Ascending aorta (tissue), 2 donors: ENCODE measurements at places on chromosomes 1 and 21. TPM values are rescaled to one million over a fixed set of nuclear protein-coding genes. Genes with fewer than 3 reads are reported as not detected.
A peak's percentile ranks its signal among the peaks of the same experiment; 100 is the strongest.

GRCh38 chr1:207309745-207310273, 11.7 kb upstream of the CD55 start:
- no peak overlapping the region for H3K27ac ChIP-seq
- H3K4me3 ChIP-seq, result peak overlapping the region; percentile 18

- no peaks in the 10 kb centered on the region for H3K36me3 ChIP-seq
- H3K27me3 ChIP-seq, result no peaks in the 10 kb centered on the region
- no peak overlapping the region for H3K4me3 ChIP-seq
- H3K27ac ChIP-seq, result no peak overlapping the region
- H3K4me1 ChIP-seq, result no peaks in the 10 kb centered on the region
Observed at GRCh38 chr1:56304975-56305374, 274.4 kb downstream of the PLPP3 start.

- peaks cover 2% of the 10 kb centered on the region for H3K4me1 ChIP-seq
- no peaks in the 10 kb centered on the region for H3K27me3 ChIP-seq
- peak overlapping the region; percentile 94 for H3K27ac ChIP-seq
- no peak overlapping the region for H3K4me3 ChIP-seq
- H3K36me3 ChIP-seq, result peaks cover 42% of the 10 kb centered on the region
Observed at GRCh38 chr1:6635910-6636760, 11.5 kb downstream of the THAP3 start.

- H3K4me3 ChIP-seq, result no peak overlapping the region
- DNase-seq, result no peak
- H3K27ac ChIP-seq, result no peak overlapping the region
- no peaks in the 10 kb centered on the region for H3K27me3 ChIP-seq
Observed at GRCh38 chr1:42978317-42979035, 19.8 kb upstream of the SLC2A1 start.

GRCh38 chr1:30900931-30901560, 7.5 kb downstream of the SDC3 start:
- no peak for DNase-seq
- H3K27me3 ChIP-seq, result no peaks in the 10 kb centered on the region
- no peak overlapping the region for H3K4me3 ChIP-seq
- H3K4me1 ChIP-seq, result peaks cover 14% of the 10 kb centered on the region
- peak overlapping the region; percentile 93 for H3K27ac ChIP-seq

- no peak for DNase-seq
- no peaks in the 10 kb centered on the region for H3K4me1 ChIP-seq
- no peak overlapping the region for H3K27ac ChIP-seq
- no peak overlapping the region for H3K4me3 ChIP-seq
- no peaks in the 10 kb centered on the region for H3K27me3 ChIP-seq
- H3K36me3 ChIP-seq, result no peaks in the 10 kb centered on the region
Observed at GRCh38 chr21:41628256-41628655, 120.3 kb upstream of the TMPRSS2 start.

GRCh38 chr1:48676376-48676775, 100.3 kb downstream of the BEND5 start:
- no peaks in the 10 kb centered on the region for H3K27me3 ChIP-seq
- H3K4me1 ChIP-seq, result peaks cover 19% of the 10 kb centered on the region
- H3K27ac ChIP-seq, result no peak overlapping the region
- no peak overlapping the region for H3K4me3 ChIP-seq
- H3K36me3 ChIP-seq, result no peaks in the 10 kb centered on the region
- DNase-seq, result no peak

DNA sequence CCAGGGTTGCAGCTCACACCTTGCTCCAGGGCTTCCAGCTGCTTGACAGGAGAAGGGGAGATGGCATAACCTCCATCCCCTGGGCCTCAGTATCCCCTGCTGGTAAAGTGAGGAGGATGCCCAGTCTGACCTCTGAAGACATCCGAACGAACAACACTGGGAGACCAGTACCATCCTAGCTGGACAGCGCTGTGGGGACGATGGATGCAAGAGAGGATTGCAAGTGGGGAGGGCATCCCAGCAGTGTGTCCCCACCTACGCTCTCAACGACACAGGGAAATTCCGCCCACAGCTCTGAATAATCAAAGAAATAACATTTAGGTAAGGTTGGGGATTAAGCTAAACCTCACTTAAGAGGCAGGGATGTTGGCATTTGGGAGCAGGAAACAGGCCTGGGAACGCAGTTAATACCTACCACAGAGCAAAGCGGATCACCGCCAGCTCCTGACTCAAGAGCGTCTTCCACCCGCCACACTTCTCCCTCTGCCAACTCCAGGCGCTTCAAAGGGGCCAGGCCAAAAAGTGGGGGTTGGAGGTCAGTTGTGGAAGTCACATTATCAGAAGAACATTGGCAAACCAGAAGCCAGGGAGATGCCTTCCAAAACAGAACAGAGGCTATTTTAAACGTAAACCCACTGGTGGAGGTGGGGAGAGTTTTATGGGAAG, 47.6 kb downstream of the SSBP3 start:
- no peak overlapping the region for H3K27ac ChIP-seq
- no peaks in the 10 kb centered on the region for H3K27me3 ChIP-seq
- DNase-seq, result no peak
- peaks cover 19% of the 10 kb centered on the region for H3K4me1 ChIP-seq
- no peak overlapping the region for H3K4me3 ChIP-seq

GRCh38 chr1:233057836-233058235, 107.4 kb downstream of the NTPCR start:
- no peak overlapping the region for H3K4me3 ChIP-seq
- H3K27me3 ChIP-seq, result no peaks in the 10 kb centered on the region
- H3K4me1 ChIP-seq, result no peaks in the 10 kb centered on the region
- H3K36me3 ChIP-seq, result no peaks in the 10 kb centered on the region
- DNase-seq, result no peak

- no peaks in the 10 kb centered on the region for H3K4me1 ChIP-seq
- H3K36me3 ChIP-seq, result no peaks in the 10 kb centered on the region
- no peak overlapping the region for H3K27ac ChIP-seq
- H3K4me3 ChIP-seq, result no peak overlapping the region
Observed at GRCh38 chr1:237411621-237412020, 369.6 kb downstream of the RYR2 start.

DNA sequence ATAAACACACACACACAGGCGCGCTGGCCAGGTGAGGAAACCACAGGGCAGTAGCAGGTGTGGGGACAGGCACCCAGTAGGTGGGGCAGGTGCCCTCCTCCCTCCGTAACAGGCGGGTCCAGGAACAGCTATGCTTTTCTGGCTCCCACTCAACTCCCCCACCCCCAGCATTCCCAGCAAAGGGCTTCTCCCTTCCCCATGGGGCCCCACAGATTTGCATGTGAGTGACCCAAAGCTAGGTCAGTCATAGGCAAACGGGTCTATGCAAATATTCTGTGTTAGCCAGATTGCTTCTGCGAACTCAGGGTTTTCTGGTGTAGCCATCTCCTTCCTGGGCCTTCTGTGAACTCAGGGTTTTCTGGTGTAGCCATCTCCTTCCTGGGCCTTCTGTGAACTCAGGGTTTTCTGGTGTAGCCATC, 114.2 kb downstream of the SIK1 start:
- H3K4me1 ChIP-seq, result no peaks in the 10 kb centered on the region
- DNase-seq, result no peak
- H3K36me3 ChIP-seq, result no peaks in the 10 kb centered on the region
- no peaks in the 10 kb centered on the region for H3K27me3 ChIP-seq
- H3K4me3 ChIP-seq, result no peak overlapping the region

GRCh38 chr1:32240140-32240951, 6.7 kb upstream of the FAM167B start:
- H3K27me3 ChIP-seq, result no peaks in the 10 kb centered on the region
- peaks cover 8% of the 10 kb centered on the region for H3K4me1 ChIP-seq
- no peaks in the 10 kb centered on the region for H3K36me3 ChIP-seq
- H3K4me3 ChIP-seq, result peak overlapping the region; percentile 69
- peak overlapping the region; percentile 89 for H3K27ac ChIP-seq

DNA sequence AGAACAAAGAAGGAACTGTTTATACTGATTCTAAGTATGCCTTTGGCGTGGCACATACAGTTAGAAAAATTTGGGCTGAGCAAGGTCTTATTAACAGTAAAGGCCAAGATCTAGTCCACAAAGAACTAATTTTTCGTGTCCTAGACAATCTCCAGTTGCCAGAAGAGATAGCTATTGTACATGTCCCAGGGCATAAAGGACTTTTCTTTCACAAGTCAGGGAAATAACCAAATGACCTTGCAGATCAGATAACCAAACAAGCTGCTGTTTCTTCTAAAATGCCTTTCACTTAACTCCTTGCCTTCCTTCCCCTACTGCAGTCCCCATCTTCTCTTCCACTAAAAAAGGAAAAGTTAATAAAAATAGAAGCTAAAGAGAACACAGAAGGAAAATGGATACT, 4.0 kb downstream of the TEX50 start:
- H3K4me3 ChIP-seq, result no peak overlapping the region
- no peak overlapping the region for H3K27ac ChIP-seq
- DNase-seq, result no peak
- no peaks in the 10 kb centered on the region for H3K36me3 ChIP-seq
- H3K27me3 ChIP-seq, result no peaks in the 10 kb centered on the region

DNA sequence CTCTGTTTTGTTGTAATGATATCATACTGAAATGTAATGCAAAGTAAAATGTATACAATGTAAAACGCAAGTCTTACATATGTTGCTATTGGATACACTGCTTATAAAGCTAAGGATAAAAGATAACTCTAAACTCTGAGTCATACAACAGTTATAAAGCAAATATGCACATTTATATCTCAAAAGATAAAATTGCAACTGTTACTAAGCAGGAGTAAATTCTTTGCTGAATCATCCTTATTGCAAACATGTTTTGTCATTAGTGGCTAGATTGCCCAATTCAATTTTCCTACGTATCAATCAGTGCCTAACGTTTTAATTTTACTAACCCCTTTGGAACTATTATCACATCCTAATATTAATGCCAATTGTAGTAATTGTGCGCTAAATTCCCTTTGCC, 762.9 kb downstream of the LTN1 start:
- DNase-seq, result no peak
- H3K36me3 ChIP-seq, result no peaks in the 10 kb centered on the region
- no peaks in the 10 kb centered on the region for H3K27me3 ChIP-seq
- H3K4me1 ChIP-seq, result no peaks in the 10 kb centered on the region
- H3K4me3 ChIP-seq, result no peak overlapping the region

GRCh38 chr1:233919786-233920185, 15.3 kb downstream of the SLC35F3 start:
- no peaks in the 10 kb centered on the region for H3K27me3 ChIP-seq
- DNase-seq, result no peak
- no peak overlapping the region for H3K27ac ChIP-seq
- H3K4me1 ChIP-seq, result no peaks in the 10 kb centered on the region
- H3K4me3 ChIP-seq, result no peak overlapping the region

- no peaks in the 10 kb centered on the region for H3K27me3 ChIP-seq
- no peak for DNase-seq
- no peak overlapping the region for H3K27ac ChIP-seq
- H3K4me1 ChIP-seq, result no peaks in the 10 kb centered on the region
Observed at GRCh38 chr21:38857152-38857825, 51.6 kb downstream of the ETS2 start.

DNA sequence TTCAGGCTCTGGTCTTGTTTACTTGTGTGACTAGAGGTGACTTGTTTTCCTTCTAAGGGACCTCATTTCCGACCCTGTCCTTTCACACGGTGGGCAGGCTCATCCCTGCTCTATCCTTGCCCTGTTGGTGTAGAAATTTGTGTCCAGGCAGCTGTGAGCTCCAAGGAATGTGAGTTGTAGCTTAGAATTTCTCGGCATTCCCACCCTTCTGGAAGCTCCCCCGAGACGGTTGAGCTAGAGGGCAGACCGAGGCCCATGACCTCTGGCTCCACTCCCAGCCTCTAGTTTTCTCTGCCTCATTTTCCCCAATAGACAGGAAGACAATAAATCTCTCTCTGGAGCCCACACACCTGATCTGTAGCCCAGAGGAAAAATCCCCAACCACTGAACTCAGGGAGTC, 100.9 kb downstream of the NAV1 start:
- no peak overlapping the region for H3K4me3 ChIP-seq
- H3K4me1 ChIP-seq, result no peaks in the 10 kb centered on the region
- H3K36me3 ChIP-seq, result peaks cover 5% of the 10 kb centered on the region

GRCh38 chr1:108624069-108624468, 36.8 kb downstream of the HENMT1 start:
- H3K27ac ChIP-seq, result no peak overlapping the region
- H3K36me3 ChIP-seq, result no peaks in the 10 kb centered on the region
- DNase-seq, result no peak
- H3K27me3 ChIP-seq, result no peaks in the 10 kb centered on the region
- H3K4me1 ChIP-seq, result peaks cover 2% of the 10 kb centered on the region

The MNDA gene
- total RNA-seq, result 3.5 TPM

The DEPDC1 gene
- not detected for total RNA-seq

The ZBTB17 gene
- total RNA-seq, result 155 TPM

The ATP6V1G3 gene
- not detected for total RNA-seq

The SLAMF6 gene
- total RNA-seq, result not detected

The TRIM33 gene
- total RNA-seq, result 42.5 TPM

The SHISAL2A gene
- not detected for total RNA-seq
